Stimulated activated memory B cell treated with anti-CD40 and anti-IgM and Interleukin-4, amounts not matched to agents 10 μg/mL and 1 μg/mL and 100 μg/mL, for 72 hours (primary cell): ENCODE measurements at places on chromosomes 16 and 17.

DNA sequence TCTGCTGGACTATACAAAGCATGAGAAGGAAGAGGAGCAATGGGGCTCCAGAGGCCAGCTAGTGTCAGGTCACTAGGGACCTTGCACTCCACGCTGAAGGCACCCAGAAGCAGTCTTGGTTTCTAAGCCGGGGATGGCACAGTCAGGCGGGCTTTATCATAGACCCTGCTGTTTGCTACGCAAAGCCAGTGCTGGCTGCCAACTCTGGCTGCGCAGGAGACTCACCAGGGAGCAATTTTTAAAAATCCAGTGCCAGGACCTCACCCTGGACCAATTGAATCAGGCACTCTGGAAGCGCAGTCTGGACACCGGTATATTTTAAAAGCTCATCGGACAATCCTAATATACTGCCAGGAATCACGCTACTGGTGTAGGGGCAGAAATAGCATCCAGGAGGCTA is 368.5 kb upstream of the XYLT1 start:
- no peak for ATAC-seq

- no peak for ATAC-seq
Measured at GRCh38 chr17:2023692-2024571, 1.2 kb downstream of the RTN4RL1 start.

GRCh38 chr16:81673432-81673831 is 105.7 kb upstream of the PLCG2 start:
- no peak for ATAC-seq

DNA sequence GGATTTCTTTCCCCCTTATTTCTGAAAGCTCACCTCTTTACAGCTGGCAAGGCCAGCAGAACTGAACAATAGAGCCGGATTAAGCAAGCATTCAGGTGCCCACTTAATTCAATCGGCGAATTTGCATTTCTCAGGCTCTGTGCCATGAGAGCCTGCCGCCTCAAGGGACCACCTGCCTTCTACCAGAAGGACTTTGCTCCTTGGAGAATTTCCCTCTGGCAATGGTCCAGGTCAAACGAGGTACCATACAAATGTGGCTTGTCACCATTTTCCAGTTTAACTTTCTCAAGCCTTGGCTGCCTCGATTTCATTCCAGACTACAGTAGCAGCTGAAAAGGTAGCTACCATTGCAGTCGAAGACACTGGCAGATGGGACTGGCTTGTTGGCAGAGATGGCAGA is 534.0 kb downstream of the MAF start:
- ATAC-seq, result no peak

DNA sequence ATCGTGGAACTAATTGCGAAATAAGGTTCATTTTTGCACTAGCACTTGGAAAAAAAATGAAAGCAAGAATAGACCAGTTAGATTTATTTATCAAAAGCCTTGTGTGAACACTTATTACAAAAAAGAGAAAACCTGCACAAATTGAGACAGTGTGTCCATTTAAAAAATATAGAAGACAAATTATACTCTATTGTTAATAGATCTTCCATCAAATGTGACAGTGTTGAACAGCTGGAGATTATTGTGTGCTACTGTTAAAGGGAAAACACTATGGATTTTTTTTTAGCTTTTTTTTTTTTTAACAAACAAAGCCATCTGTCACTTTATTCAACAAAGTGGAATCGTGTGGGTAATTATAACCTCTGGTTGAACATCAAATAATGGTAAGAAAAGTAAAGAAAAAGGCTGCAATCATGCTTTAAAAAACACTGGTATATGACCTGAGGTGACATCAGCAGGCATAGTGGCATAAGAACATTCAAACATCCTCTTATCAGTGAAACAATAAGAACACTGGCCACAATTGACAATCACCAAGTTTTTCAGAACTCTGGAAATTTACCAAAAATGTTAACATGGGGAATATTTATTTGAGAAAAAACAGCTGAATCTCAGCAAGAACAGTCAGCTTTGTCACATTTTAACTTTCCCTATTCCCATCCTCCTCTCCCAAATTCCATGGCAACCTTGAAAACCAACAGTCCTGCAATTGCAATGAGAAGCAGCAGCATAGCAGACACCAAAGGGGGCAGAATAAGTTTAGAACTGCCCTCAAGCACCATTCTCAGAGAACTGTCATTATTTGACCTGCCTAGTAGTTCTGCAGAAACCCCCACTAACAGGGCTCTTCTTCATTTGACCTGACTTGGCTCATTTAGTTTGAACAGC is 442.3 kb upstream of the MON1B start:
- ATAC-seq, result no peak

- ATAC-seq, result no peak
Measured at GRCh38 chr16:4801051-4801961, 1.1 kb downstream of the ROGDI start.

- no peak for ATAC-seq
Measured at GRCh38 chr17:16352303-16352666, 984 bp downstream of the CENPV start.

- no peak for ATAC-seq
Measured at GRCh38 chr16:66851166-66851964, 7.2 kb downstream of the CA7 start.

GRCh38 chr17:7858522-7858810 is 663 bp downstream of the CYB5D1 start:
- no peak for ATAC-seq

GRCh38 chr16:54240271-54241129 is 46.1 kb downstream of the IRX3 start:
- ATAC-seq, result no peak

GRCh38 chr17:39357488-39357887 is 43.9 kb downstream of the FBXL20 start:
- no peak for ATAC-seq

GRCh38 chr17:60665602-60666001 is 12.0 kb upstream of the BCAS3 start:
- ATAC-seq, result no peak

GRCh38 chr17:72658675-72659074 is 433.8 kb downstream of the SLC39A11 start:
- ATAC-seq, result no peak

DNA sequence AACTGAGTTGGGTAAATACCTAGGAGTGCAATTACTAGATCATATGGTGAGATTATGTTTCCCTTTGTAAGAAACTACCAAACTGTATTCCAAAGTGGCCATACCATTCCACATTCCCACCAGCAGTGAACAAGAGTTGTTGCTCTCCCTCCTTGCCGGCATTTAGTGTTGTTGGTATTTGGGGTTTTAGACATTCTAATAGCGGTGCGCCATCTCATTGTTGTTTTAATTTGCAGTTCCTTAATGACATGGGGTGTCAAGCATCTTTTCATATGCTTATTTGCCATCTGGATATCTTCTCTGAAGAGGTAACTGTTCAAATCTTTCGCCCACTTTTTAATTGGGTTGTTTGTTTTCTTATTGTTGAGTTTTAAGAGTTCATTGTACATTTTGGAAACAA is 164.2 kb upstream of the LHX1 start:
- no peak for ATAC-seq

GRCh38 chr17:61492759-61493526 is 40.7 kb downstream of the TBX4 start:
- ATAC-seq, result no peak

DNA sequence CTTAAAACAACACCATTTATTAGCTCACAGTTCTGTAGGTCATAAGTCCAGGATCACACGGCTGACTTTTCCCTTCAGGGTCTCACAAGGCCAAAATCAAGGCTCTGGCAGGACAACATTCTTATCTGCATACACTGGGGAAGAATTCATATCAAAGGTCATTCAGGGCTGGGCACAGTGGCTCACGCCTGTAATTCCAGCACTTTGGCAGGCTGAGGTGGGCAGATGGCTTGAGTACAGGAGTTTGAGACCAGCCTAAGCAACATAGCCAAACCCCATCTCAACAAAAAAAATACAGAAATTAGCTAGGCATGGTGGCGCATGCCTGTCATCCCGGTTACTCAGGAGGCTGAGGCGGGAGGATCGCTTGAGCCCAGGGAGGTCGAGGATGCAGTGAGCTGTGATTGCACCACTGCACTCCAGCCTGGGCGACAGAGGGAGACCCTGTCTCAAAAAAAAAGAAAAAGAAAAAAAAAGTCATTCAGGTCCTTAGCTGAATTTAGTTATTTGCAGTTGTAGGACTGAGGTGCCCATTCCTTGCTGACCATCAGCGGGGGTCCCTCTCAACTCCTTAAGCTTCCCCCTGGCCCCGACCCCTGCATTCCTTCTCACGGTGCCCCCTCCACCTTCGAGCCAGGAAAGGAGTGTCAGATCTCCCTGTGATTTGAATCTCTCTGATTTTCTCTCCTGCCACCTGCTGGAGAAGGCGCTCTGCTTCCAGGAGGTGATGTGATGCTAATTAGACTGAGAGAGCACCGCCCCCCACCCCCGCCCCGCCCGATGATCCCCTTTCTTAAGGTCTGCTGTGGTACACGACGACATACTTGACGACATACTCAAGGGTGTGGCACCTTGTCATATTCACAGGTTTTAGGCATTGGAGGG is 91.8 kb upstream of the CLEC18A start:
- no peak for ATAC-seq

DNA sequence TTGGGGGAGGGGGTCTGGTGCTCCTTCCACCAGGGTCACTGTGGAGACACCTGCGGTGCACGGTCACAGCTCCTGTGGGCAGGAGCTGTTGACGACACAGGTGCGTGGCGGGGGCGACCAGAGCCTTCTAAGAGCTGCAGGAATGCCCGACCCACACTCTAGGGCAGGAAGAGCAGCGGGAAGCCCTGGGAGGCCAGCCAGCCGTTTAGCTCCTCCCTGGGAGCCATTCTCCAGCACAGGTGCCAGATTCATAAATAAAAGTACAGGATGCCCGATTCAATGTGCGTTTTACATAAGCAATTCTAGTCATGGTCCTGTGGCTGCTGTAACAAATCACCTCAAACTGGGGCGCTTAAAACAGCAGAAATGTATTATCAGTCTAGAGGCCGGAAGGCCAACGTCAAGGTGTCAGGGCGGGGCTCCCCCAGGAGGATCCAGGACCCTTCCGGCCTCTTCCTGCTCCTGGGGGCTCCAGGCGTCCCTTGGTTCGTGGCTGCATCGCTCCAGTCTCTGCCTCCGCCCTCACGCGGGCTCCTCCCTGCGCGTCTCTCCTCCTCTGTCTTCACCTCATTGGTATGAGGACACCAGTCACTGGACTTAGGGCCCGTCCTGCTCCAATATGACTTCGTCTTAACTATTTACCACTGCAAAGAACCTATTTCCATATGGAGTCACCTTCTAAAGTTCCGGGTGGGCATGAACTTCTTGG is 155.4 kb downstream of the FOXL1 start:
- no peak for ATAC-seq

- no peak for ATAC-seq
Measured at GRCh38 chr16:8645831-8646230, 24.3 kb downstream of the METTL22 start.
